AG10803 (cell line): ENCODE measurements at places on chromosomes 2 and 18.

GRCh38 chr2:159803235-159803962 is 5.4 kb upstream of the CD302 start:
- no peak for DNase-seq

DNA sequence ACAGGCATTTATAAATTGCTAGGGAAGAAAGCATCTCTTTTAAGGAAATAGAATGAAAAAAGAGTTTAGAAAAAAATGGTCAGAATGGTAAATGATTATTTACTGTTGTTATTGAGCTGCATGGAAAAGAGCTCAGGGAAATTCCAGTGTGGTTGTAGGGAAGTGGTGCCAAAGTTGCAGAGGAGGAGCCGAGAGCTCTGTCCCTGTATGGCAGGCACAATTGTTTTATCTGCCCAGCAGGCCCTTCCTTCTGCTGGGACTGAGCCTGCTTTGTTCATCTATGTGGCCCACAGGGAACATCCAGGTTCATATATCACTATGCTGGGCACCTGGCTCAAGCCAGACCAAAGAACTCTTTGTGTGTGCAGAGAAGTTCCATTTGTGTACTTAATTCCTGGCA is 80.8 kb upstream of the AGAP1 start:
- DNase-seq = no peak

DNA sequence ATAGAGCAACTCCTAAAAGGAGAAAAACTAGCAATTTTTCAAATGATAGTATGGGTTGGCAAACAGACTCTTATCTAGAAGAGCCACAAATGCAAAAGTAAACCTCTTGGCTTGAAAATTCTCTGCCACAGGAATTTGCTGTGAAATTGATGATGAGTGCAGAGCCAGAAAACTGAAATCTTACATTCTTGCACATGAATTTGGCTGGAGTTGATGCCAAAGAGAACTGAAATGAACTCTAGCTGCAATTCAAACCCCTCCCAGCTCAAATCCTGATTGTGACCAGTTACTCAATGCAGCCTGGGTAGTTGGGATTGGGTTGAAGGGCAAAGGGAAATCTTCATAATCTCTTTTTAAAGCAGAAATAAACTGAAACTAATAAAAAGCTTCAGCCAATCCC is 266.6 kb downstream of the PDE11A start:
- peak; percentile 90 for DNase-seq

DNA sequence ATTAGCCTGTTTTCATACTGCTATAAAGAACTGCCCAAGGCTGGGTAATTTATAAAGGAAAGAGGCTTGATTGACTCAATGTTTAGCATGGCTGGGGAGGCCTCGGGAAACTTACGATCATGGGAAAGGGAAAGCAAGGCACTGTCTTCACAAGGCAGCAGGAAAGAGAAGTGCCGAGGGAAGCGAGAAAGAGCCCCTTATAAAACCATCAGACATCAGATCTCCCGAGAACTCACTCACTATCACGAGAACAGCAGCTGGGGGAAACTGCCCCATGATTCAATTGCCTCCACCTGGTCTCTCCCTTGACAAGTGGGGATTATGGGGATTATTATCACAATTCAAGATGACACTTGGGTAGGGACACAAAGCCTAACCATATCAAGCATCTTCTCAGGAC is 23.3 kb downstream of the RHOB start:
- no peak for DNase-seq

- DNase-seq = peak; percentile 89
Measured at GRCh38 chr2:68284896-68285295, 32.6 kb upstream of the PPP3R1 start.

GRCh38 chr18:76461148-76461547 is 33.9 kb downstream of the ZNF516 start:
- no peak for DNase-seq
